NCI-H1417 treated with DMSO at 0.1 percent for 48 hours (cell line): ENCODE measurements at places on chromosomes 13 and 19.
A peak's percentile ranks its signal among the peaks of the same experiment; 100 is the strongest.

GRCh38 chr13:73765651-73766384, 368.4 kb downstream of the KLF12 start:
- DNase-seq, result peak; percentile 97

GRCh38 chr13:70502944-70503343, 394.7 kb upstream of the KLHL1 start:
- no peak for DNase-seq

DNA sequence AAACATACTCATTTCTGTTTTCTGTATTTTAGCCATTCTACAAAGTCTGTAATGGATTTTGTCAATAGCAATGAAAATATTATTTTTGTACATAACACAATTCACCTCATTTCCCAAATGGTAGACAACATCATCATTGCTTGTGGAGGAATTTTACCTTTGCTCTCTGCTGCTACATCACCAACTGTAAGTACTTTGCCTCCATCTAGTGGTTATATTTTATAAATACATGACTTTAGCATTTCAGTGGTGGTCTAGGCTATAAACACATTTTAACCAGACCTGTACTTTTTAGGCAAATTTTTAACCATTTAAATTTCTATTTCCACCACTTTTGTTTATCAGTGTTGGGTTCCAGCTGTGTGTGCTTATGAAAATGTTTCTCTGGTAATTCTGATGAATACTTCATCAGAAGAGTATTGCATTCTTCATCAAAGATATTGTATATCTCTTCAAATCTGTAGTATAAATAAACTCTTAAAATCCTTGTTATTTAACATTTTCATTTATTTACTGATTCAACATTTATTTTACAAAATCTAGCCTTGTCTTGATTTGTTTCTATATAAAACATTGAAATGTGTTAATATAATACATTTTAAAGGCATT, 222.4 kb downstream of the NBEA start:
- peak; percentile 44 for DNase-seq

- DNase-seq, result no peak
Measured at GRCh38 chr19:8131517-8131916, 17.9 kb downstream of the FBN3 start.

- DNase-seq, result no peak
Measured at GRCh38 chr13:41833201-41833600, 127.7 kb downstream of the VWA8 start.

- no peak for DNase-seq
Measured at GRCh38 chr13:52793515-52794061, 54.0 kb upstream of the CNMD start.

GRCh38 chr13:23567906-23568460, 2.2 kb upstream of the TNFRSF19 start:
- no peak for DNase-seq

DNA sequence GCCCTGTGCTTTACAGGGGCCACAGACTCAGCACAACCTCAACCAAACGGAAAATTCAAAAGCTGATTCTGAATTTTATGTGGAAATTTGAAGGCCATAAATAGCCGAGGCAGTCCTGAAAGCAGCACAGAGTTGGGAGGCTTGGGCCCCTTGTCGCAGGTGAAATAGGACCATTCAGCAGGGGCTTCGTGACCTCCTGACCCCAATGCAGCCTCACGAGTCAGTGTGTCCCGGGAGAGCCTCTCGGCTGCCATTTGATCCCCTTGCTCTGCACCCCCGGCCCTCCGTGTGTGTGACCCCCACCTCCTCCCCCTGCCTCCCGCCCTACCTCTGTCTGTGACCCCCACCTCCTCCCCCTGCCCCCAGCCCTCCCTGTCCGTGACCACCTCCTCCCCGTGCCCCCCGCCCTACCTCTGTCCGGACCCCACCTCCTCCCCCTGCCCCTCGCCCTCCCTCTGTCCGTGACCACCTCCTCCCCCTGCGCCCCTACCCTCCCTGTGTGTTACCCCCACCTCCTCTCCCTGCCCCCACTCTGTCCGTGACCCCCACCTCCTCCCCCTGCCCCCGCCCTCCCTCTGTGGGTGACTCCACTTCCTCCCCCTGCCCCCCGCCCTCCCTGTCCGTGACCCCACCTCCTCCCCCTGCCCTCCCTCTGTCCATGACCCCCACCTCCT, 41.7 kb upstream of the TFDP1 start:
- DNase-seq, result no peak

DNA sequence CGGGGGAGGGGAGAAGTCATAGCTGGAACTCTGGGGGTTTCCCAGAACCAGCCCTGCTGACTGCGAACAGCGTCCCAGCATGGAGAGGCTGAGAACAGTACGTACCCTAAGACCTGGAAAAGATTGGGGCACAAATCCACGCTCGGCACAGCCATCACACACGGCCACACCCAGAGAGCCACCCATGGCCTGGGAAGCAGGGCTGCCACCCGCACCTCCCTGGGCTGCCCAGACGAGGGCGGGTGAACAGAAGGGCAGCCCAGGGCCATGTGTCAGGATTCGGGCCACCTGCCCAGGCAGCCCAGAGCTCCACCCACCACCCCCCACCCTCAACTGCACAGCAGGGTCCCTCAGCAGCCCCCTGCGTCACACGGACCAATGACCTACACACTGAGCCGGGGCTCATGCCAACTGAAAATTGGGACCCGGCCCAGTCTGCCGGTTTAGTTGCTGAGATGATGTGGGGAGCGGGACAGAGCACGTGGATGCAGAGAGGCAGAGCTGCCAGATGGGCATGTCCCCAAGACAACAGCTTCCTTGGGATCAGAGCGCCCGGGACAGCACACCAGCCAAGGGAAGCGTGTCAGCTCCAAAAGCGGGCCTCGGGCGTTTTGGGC, 8.5 kb downstream of the UBXN6 start:
- DNase-seq, result no peak

- peak; percentile 100 for DNase-seq
Measured at GRCh38 chr19:511101-511851, 4.0 kb downstream of the TPGS1 start.

DNA sequence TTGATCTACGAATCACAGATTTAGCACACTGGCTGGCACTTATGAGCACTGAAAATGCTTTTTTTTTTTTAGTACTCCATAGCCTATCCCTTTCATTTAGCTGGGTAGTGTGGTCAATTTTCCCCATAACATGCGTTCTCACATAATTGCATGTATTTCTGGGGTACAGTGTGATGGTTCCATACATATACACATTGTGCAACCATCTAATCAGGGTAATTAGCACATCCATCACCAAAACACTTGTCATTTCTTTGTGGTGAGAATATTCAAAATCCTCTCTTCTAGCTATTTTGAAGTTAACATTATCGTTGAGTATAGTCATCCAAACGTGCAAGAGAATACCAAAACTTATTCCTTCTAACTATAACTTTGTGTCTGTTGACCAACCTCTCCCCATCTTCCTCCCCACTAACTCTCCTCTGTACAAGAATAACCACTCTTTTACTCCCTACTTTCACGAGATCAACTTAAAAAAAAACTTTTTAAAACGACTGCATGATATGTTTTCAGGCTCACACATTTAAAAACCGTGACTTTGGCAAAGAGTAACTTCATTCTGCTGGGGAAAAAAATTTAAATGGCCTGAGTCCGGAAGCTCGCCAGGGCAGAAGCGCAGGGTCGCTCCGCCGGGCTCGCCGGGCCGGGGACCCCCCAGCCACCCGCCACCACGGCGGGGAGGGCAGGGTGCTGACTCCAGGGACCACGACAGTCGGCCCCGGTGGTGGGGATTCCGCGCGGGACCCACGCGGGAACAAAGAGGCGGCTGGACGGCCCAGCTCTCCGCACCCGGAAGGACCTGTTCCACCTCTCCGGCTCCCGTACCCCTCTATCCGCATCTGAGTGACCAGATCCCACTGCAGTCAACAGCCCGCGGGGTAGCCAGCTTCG, 868 bp upstream of the UBAC2 start:
- DNase-seq, result no peak

DNA sequence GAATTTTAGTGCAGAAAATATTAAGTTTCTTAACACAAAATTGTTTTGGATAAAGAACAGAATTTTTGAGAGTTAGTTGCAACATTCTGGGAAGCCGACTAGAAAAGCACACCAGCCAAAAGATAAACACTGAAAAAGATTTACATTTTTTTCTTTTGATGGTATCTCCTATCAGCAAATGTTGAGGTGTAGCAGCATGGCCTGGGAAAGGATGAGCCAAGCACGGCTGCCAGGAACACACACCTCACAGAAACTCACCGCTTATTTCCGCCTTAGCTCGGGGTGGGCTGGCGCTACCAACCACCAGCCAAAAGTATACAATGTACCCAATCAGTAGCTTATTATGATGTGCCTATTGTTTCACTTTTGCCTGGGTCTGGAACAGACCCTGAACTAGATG, 134.7 kb downstream of the MIPEP start:
- DNase-seq, result no peak
